Activated T-cell treated with anti-CD3 and anti-CD28 coated beads, Interleukin-2, amount 50 U/mL, for 72 hours (primary cell): ENCODE measurements at places on chromosomes 5 and 9. TPM values are rescaled to one million over a fixed set of nuclear protein-coding genes. Genes with fewer than 3 reads are reported as not detected.

DNA sequence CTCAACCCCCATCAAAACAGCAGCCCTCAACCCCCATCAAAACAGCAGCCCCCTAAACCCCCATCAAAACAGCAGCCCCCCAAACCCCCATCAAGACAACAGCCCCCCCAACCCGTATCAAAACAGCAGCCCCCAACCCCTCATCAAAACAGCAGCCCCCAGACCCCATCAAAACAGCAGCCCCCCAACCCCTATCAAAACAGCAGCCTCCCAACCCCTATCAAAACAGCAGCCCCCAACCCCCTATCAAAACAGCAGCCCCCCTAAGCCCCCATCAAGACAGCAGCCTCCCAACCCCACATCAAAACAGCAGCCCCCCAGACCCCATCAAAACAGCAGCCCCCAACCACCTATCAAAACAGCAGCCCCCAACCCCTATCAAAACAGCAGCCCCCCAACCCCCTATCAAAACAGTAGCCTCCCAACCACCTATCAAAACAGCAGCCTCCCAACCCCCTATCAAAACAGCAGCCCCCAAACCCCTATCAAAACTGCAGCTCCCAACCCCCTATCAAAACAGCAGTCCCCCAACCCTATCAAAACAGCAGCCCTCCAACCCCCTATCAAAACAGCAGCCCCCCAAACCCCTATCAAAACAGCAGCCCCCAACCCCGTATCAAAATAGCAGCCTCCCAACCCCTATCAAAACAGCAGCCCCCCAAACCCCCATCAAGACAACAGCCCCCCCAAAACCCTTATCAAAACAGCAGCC is 1.2 kb downstream of the TPPP start:
- DNase-seq = no peak

DNA sequence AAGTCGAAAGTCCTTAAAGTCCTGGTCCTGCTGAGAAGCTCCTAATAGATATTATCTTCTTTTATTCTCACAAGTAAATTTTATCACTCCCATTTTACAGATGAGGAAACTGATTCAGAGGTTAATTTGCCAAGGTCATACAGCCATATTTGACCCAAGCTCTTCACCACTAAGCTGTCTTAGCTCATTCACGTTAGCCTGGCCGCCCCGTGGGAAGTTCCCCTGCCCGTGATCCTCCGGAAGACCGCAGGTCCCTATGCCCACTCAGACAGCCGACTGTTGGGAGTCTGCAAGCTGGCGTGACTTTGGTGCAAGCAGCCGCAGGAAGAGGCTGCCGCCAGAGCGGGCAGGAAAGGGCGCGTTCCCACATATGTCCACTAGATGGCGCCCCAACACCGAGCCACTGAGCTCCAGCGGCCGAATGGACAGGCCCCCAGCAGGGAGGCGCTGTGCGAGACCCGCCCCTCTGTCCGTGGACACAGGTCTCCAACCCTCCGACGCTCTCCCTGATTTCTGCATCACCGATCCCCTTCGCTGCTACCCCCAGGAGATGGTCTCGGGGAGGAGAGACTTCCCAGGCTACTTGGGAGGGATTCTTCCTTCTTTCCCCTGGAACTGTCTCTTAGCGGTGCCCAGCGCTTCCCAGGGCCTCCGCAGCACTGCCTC is 10.0 kb upstream of the ARAP3 start:
- peak; percentile 87 for DNase-seq

GRCh38 chr5:179265514-179266290 is 79.6 kb downstream of the ADAMTS2 start:
- no peak for DNase-seq

GRCh38 chr5:83011985-83012384 is 65.2 kb downstream of the TMEM167A start:
- DNase-seq = no peak

DNA sequence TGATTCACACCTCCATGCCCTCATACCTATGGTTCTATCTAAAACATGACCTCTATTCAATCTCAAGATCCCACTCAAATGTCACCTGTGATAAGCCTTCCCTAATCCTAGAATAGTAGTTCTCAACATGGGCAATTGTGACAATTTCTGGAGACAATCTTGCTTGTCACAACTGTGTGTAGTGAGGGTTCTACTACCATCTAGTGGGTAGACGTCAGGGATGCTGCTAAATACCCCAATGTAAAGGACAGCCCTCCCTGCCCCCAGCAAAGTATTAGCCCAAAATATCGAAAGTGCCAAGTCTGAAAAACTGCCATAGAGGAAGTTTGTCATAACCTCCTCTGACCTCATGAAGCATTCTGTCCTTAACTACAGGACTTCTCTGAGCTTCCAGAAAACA is 32.0 kb downstream of the TBCA start:
- DNase-seq = no peak

The SPATA31E1 gene
- not detected for total RNA-seq

GRCh38 chr9:83707768-83708514 is at the start of gene UBQLN1:
Gene UBQLN1, minus strand, starts transcription at chr9:83707958. Its CDS starts 279 bp downstream, at chr9:83707679.
- peak; percentile 91 for DNase-seq

GRCh38 chr5:469752-470483 is 26.9 kb downstream of the EXOC3 start:
- DNase-seq = no peak

DNA sequence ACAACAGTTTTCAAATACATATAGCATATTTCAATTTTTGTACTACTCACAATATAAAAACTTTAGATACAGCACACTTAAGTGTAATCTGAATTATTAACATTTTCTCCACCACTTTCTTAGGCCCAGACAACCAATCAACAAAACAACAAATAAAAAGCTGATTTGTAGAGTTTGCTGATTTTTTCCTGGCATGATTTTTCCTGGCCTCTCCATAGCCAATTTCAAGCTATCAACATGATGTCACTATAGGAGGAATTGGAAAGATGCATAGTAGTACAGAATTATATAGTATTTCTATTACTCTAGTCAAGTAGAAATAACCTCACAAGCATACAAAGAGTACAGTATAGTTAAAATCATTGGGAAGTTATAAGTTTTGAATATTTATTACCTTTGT is 35.1 kb upstream of the ADAMTS19 start:
- DNase-seq = no peak

GRCh38 chr9:117466111-117466510 is 51.3 kb upstream of the ASTN2 start:
- DNase-seq = no peak

GRCh38 chr9:134496413-134497282 is 145.0 kb upstream of the COL5A1 start:
- no peak for DNase-seq

DNA sequence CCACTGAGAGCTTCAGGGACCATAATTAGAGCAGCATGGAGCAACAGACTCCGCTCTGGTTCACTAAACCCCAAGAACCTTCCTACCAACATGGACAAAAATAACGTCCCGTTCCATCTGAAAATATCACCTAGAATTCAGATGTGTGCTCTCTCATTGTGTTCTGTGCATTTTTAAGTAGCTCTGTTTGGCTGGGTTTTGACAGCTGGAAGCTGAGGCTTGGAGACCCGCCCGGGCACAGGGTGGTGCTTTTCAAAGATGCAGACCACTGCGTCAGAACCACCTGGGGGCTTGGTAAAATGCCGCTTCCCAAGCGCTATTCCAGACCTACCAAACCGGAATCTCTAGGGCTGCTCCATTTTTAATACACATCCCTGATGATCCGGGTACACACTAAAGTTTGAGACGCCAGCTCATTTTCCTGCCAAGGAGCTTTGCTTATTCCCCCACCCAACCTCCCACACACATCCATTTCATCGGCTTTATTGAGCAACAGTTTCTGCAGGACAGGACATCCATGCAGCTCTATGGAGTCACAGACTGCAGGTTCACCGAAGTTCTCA is 104.8 kb downstream of the GABBR2 start:
- DNase-seq = no peak

DNA sequence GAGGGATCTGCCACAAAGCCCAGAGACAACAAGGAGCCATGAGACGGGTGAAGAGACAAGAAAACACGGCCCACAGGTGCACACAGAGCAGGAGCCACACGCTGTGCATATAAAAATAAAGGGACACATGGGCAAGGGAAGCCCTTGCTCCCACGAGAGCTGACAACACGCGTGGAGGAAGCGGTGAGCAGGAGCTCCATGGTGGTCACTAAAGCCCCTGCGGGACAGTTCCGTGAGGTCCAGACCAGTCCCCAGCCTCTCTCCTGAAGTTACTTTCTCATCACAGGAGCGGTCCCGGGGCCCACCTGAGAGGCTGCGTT is 90.7 kb downstream of the CAMSAP1 start:
- DNase-seq = no peak

The GABRB2 gene
- total RNA-seq = not detected

GRCh38 chr5:139222346-139222745 is 24.2 kb upstream of the SIL1 start:
- DNase-seq = no peak

The CEL gene
- total RNA-seq = 1.6 TPM

The IGIP gene
- 5.5 TPM for total RNA-seq

GRCh38 chr9:107242073-107243030 is 40.7 kb upstream of the RAD23B start:
- DNase-seq = no peak

DNA sequence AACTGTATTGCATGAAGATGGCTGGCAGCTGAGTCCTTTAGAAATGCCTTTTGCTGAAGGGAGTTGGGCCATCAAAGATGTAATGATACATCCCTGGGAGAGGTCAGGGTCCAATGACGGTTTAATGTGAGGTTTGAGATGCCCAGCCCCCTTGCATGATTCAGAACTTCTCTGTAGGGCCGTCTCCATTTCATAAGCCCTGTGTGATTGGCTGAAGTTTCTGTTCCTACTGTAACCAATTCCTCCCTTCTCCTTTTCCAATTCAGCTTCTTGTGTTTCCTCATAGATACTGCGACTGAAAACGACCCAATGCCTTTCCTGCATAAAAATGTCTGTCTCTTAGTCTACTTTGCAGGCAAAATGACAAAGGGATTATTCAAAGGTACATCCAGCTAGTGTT is 47.9 kb upstream of the ST8SIA4 start:
- DNase-seq = no peak

The SIT1 gene
- 61.4 TPM for total RNA-seq

DNA sequence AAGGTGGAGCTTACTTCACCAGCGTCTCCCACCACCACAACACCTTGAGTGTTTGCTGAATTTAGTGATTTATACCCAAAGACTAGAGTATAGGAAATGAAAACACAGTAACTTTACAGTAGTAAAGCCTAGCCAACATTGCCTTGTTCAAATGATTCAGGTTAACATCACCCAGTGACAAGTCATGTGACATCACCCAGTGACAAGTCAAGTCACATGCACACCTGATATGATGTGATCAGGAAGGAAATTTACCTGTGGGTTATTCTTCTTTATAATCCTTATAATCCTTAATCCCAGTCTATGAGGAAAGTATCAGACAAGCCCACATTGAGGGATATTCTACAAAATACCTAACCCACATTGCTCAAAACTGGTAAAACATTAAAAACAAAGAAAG is 545.6 kb upstream of the MEF2C start:
- DNase-seq = no peak

DNA sequence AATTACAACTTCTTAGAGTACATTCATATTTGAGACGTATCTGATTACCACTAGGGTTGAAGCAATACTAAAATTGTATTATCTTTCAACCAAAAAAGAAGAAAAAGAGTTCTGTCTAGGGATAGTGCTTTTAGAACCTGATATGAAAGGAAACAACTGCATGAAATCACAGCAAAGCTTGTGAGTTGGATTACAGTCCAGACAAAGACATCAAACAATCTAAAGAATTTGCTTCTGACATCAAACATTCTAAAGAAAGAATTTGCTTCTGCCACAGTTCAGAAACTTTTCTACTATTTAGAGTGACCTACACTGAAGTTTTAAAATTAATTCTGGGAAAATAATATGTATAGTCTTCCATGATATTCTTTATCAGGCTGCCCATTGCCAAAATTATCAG is 1141.1 kb upstream of the ACO1 start:
- DNase-seq = no peak

GRCh38 chr5:62690421-62690820 is 111.8 kb downstream of the LRRC70 start:
- DNase-seq = no peak
